ENCODE measurements at places on chromosomes 7 and 10.

DNA sequence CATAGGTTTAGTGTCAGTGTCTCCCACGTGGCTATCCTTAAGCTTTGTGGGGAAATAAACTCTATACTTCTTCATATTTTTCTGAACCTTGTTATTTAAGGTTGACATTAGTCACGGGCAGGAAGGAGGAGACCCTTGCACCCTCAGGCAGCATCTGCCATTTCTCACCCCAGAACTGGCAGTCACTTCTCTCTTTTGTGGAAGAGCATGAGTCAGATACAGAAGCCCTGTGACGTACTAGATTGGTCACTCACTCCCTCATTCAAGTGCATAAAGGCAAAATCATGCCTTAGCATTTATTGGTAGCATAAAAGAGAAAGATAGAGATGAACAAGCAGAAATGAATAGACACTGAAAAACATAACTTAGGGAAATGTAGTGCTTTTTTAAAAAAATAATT lies 206.0 kb upstream of the MDFIC start:
- no peaks in the 10 kb centered on the region for H3K4me1 ChIP-seq
- no peaks in the 10 kb centered on the region for H3K27me3 ChIP-seq
- H3K36me3 ChIP-seq = no peaks in the 10 kb centered on the region
- no peak overlapping the region for H3K4me3 ChIP-seq

- no peaks in the 10 kb centered on the region for H3K27me3 ChIP-seq
- no peaks in the 10 kb centered on the region for H3K36me3 ChIP-seq
- H3K27ac ChIP-seq = no peak overlapping the region
- no peak overlapping the region for H3K4me3 ChIP-seq
- peaks cover 4% of the 10 kb centered on the region for H3K4me1 ChIP-seq
Measured at GRCh38 chr7:73435471-73436009, 2.0 kb downstream of the FZD9 start.

GRCh38 chr7:44470135-44470479 lies 20.4 kb downstream of the NUDCD3 start:
- no peaks in the 10 kb centered on the region for H3K36me3 ChIP-seq
- H3K27ac ChIP-seq = peak overlapping the region; percentile 42
- no peak overlapping the region for H3K4me3 ChIP-seq

- H3K27me3 ChIP-seq = no peaks in the 10 kb centered on the region
- H3K27ac ChIP-seq = no peak overlapping the region
- DNase-seq = peak; percentile 23
Measured at GRCh38 chr7:10128748-10129147, 844.9 kb upstream of the PHF14 start.

DNA sequence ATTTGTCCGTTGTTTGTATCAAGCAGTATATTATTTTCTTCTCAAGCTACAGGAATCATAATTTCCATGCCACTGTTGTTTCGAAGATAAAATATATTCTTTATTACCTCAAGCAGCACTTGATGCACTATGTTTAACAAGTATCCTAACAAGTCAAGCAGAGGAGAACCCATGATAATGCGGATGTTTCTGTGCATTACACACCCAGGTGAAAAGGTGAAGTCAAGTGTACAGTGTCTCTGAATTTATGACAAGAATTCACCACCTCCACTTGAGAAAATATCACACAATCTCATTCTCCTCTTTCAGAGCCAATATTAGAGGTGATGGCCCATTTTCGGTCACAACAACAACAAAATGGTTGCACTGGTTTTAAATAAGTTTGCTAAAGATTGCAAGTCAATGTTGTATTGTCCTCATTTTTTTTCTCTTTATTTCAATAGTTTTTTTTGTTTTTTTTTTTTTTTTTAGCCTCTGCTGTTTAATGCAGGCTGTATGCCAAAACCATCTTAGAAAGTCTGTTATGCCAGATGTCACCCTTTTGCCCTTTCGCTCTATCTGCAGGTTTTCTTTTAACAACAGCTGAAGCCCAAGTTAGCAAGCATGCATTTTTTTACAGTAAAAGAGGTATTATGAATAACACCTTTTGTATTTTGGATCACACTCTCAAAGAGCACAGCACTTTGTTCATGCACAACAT lies 568.7 kb upstream of the LRRN3 start:
- H3K36me3 ChIP-seq = no peaks in the 10 kb centered on the region
- H3K27ac ChIP-seq = peak overlapping the region; percentile 70

DNA sequence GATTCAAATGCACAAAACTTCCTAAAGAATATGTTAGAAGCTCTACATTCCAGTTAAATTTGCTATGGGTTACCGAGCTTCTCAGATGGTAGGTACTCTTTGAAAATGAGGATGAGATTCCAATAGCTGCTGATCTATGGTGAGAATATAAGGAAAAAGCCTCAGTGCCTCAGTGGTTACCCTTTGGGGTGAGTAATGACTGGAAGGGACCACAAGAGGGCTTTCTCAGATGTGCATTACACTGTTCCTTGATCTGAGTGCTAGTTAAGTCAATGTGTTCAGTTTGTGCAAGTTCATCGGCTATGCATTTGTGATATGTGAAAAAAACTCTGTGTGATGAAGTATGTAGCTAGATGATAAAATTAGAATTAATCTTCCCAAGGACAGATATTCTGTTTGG lies 3.5 kb downstream of the NRCAM start:
- H3K27ac ChIP-seq = no peak overlapping the region
- H3K27me3 ChIP-seq = peaks cover 25% of the 10 kb centered on the region
- no peak overlapping the region for H3K4me3 ChIP-seq
- no peaks in the 10 kb centered on the region for H3K4me1 ChIP-seq

DNA sequence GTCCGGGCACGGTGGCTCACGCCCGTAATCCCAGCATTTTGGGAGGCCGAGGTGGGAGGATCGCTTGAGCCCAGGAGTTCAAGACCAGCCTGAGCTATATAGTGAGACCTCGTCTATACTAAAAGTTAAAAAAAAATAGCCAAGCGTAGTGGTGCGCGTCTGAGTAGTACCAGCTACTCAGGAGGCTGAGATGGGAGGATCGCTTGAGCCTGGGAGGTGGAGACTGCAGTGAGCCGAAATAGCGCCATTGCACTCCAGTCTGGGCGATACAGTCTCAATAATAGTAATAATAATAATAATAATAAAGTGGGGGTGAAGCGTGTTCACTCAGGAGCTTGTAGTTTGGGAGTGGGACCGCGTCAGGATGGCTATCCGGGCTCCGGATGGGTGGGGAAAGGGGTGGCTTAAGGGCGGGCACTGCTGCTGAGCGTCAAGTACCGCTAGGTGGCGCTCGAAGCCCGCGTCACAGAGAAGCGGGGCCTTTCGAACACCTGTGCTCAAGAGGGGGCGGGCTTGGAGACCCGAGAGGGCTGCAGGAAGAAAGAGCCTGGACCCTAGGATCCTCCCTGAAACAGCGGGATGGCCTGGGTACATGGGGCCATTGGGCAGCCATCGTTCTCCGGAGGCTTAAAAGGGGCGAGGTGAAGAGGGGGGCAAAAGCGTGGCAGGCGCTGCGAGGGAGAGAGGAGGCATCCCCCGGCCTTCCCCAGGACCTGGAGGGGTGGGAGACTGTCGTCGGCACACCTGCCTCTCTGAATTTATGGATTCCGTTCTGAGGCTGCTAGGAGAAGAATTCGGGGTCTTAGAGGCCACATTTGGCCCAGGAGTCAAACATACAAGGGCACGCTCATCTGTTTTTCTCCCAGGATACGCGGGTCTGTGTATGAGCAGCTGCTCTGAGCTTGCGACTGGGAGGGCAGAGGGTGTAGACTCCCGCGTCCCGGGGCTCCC lies 14.5 kb downstream of the LBX1 start:
- peak; percentile 84 for DNase-seq
- H3K4me3 ChIP-seq = no peak overlapping the region
- no peak overlapping the region for H3K27ac ChIP-seq
- peaks cover 21% of the 10 kb centered on the region for H3K4me1 ChIP-seq

GRCh38 chr10:54125098-54125747 lies 675.8 kb downstream of the PCDH15 start:
- H3K4me1 ChIP-seq = no peaks in the 10 kb centered on the region
- H3K36me3 ChIP-seq = no peaks in the 10 kb centered on the region
- no peak overlapping the region for H3K27ac ChIP-seq
- DNase-seq = no peak
- no peaks in the 10 kb centered on the region for H3K27me3 ChIP-seq

GRCh38 chr7:98119256-98119918 lies 12.7 kb downstream of the LMTK2 start:
- H3K27me3 ChIP-seq = no peaks in the 10 kb centered on the region
- peaks cover 3% of the 10 kb centered on the region for H3K4me1 ChIP-seq
- H3K36me3 ChIP-seq = no peaks in the 10 kb centered on the region
- H3K27ac ChIP-seq = peak overlapping the region; percentile 59

GRCh38 chr7:102318482-102318971 lies 31.9 kb downstream of the SH2B2 start:
- no peak overlapping the region for H3K27ac ChIP-seq
- DNase-seq = no peak
